ENCODE measurements at places on chromosomes 3 and 15.

DNA sequence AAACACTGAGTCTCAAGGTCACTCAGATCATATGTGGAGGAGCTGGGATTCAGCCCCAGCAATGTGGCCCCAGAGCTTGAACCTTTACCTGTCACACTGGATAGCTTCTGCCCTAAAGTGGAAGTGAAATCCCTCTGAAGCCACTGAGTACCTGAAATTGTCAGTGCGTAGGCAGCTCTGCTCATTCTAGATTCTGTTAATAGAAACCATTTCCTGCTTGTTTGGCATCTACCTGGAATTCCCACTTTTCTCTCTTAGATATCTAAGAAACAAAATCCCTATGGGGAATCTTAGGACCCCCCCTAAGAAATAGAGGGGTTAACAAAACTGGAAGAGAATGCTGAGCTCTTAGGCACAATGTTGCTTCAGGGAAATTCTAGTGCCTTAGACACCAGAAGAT, 29.8 kb downstream of the FBXL22 start:
- no peak for DNase-seq

GRCh38 chr3:162292409-162292808, 795.8 kb downstream of the OTOL1 start:
- no peak for DNase-seq

GRCh38 chr15:92936138-92936537, 36.0 kb downstream of the CHD2 start:
- no peak for DNase-seq

DNA sequence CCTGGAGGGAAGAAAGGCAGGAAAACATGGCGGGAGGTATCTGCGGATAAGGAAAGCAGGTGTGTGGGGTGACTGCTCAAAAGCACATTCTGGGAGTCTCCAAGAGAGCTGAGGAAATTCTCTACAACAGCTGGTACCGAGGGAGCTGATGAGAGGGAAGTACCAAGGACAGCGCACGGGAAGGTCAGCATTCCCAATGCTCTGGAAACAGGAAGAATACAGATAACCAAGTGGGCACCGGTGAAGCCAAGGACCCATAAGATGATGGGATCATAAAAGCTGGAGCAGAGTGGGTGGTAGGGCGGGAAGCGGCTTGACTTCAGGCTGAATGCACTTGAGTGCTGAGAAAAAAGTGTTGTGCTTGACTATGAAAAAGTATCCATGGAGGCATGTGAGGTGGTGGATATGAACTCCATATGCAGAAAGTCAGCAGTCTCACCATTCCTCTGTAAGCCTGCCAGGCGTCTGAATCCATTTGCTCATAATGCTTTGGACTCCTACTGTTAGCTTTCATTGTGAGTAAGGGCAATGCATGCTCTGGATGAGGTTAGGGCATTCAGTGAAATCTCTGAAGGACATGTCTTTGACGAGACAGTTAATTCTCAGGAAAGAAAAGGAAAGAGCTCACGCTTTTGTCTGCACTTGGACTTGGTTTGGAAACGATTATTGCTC, 215.5 kb downstream of the NR1D2 start:
- DNase-seq: no peak

DNA sequence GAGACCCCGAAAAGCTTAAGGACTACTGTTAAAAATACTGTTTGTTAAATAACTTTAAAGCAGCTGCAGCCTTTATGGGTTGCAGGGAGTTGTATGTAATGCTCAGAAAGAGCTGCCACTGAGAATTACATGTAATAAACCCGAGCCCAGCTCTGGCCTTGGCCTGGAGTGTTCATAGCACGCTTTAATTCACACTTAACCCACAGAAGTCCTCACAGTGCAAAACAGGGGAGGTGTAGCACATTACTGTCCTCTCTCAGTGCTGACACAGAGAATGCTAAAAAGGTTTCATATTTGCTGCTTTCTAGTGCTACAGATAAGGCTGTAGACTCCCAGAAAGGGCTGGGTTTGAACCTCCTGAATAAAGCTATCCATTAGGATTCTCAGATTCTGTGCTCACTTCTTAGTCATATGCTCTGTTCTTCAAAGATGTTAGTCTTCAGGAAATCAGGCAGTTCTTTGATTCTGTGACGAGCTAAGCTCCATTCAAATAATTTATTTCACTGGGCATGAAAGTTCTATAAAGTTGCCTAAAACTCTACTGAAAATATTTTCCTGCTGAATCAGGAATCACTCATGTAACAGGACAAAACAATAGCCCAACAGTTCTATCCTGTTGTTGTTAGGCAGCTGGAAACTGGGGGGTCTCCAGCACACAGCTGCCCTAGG, 108.0 kb downstream of the SENP2 start:
- no peak for DNase-seq

GRCh38 chr3:43902415-43902814, 211.7 kb downstream of the ABHD5 start:
- DNase-seq: no peak
